RPMI7951 (cell line): ENCODE measurements at places on chromosomes 11 and 22. TPM values are rescaled to one million over a fixed set of nuclear protein-coding genes. Genes with fewer than 3 reads are reported as not detected.
A peak's percentile ranks its signal among the peaks of the same experiment; 100 is the strongest.

Gene KCNJ11
- not detected in 2 replicates for total RNA-seq

GRCh38 chr11:15858881-15859280 lies 497.5 kb downstream of the SOX6 start:
- no peak for DNase-seq

Gene CHADL
- 0.29 TPM in 1 of 2 replicates, not detected in the other for total RNA-seq

- no peak for DNase-seq
Observed at GRCh38 chr11:61281581-61282250, 13.4 kb downstream of the VWCE start.

- DNase-seq: peak; percentile 91
Observed at GRCh38 chr22:27278946-27279345, 522.6 kb downstream of the MN1 start.

Gene SCN2B
- total RNA-seq: not detected in 2 replicates
